Fibroblast of the conjunctiva (primary cell): ENCODE measurements at places on chromosomes 7 and 10.

- no peak for DNase-seq
These were observed 27.7 kb upstream of the DNAAF5 start for GRCh38 chr7:698515-699475.

DNA sequence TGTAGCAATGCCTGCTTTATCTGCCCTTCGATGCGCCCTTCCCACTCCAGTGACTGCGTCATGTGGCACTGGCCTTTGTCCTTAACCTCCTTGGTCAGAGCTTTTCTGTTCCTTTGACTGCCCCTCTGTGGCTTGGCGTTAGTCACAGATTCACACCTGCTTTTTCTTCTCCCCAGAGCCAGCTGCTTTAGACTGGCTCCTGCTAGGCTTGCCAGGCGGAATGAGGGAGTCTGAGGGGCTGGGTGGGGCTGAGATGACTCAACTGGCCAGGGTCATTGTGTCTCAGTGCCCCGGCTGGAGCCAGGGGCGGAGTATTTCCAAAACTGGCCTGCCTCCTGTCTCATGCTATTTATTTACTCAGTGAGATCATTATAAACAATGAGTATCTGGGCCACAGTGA, 194.1 kb downstream of the EMX2 start:
- DNase-seq = no peak

DNA sequence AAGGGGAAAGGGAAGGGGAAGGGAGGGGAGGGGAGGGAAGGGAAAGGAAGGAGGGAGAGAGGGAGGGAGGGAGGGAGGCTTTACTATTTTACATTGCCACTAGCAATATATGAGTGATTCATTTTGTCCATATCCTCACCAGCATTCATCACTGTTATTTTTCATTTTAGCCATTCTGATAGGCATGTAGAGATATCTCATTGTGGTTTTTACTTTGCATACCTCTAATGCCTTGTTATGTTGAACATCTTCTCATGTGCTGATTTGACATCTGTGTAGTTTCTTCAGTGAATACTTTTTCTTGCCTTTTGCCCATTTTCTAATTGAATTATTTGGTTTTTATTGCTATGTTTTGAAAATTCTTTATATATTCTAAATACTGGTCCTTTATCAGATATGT, 52.7 kb downstream of the GCC1 start:
- no peak for DNase-seq

DNA sequence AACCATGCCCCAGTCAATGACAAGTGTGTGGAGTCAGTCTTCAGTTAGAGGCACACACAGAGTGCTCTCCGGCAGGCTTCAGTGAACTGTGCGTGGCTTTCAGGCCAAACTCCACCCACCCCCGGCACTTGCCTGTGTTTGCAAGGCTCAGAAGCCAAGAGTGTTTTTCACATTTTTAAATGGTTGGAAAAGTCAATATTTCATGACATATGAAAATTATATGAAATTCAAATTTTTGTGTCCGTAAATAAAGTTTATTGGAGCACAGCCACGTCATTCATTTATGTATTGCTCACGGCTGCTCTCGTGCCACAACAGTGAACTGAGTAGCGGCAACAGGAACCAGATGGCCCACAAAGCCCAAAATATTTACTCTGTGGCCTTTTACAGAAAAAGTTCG, 104.7 kb downstream of the SFMBT2 start:
- no peak for DNase-seq

DNA sequence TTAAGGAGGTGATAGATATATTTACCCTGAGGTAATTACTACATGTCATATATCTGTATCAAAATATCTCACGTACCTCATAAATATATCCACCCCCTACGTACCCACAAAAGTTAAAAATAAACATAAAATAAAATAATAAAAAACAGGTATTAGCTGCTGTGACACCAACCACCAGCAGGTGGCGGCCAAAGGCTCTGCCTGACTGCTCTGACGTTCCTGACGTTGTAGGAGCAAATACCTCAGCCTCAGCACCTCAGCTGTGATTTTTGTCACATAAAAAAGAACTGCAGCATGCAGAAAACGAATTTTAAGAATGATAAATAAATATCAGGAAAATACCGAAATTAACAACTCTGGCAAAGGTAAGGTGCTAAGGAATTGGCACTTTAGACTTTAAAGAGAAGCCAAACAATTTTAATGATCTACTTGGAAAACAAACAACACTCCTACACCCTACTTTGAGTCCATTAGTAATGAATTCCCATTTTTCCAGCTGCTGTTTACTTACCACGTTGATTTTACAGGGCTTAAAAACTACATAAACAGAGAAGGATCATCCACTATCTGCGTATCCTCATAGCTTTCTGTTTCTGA, 125.4 kb upstream of the TARP start:
- DNase-seq = peak; percentile 23

DNA sequence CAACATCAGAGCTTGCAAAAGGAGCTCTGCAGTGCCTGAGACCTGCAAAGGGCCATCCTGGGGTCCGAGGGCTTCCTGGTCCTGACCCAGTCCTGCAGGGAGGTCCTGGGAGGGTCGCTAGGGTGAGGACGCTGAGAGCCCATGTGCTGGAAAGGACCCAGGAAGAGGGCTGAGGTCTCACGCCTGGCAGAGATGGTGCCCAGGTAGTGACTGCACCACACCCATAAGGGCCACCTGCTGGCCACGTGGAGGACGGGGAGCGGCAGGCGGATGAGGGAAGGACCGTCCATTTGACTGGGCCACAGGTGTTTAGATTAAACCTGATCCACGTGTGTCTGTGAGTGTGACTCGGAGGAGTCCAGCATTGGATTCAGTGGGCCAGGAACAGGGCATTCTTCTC, 392.8 kb downstream of the DNAJB6 start:
- DNase-seq = no peak

DNA sequence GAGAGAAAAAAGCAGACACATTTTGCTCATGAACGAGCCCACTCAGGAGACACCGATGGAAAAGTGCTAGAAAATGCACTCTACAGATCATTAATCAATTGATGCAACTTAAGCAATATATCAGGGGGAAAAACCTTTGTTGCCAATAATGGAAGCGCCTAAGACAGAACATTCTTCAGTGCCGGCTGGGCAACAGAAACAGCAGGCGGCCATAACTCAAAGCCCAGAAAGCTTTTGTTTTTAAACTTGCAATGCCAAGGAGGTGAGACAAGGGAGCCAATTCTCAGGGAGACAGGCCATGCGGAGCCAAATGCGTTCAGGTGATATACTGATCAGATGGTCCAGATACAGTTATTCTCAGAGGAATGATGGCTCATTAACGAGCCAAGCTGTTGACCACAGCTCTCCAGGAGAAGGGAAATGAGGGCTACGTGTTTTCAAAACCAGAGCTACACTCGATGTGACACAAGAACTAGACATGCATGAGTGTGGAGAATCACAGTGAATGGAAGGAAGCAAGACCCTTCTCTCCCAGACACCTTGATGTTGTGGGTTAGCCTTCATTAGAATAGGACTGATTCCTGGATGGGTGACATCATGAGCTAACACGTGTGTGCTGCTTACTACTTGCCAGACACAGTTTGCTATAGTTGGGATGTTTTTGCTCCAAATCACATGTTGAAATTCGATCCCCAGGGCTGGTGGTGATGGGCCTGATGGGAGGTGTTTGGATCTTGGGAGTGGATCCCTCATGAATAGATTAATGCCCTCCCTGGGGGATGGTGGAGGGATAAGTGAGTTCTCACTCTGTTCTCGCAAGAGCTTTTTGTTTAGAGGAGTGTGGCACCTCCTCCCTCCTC, 79.1 kb upstream of the KCNMA1 start:
- no peak for DNase-seq

DNA sequence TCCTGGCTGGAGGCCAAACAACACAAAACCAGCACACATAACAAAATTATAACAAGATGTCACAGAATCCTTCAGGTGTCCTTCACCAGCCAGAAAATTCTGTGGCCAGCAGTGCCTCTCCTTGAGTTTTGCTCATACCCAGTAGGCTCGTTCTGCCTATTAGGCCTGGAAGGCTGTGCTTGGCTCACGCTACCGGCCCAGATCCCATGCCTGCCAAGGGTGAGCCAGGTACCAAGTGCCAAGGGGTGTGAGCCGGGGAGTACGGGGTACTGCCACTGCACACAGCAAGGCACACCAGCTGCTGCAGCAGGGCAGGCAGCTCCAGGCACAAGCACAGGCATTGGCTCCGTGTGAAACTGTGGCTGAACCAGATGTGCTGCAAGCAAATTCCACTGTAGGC, 1562.0 kb downstream of the REEP3 start:
- DNase-seq = no peak

DNA sequence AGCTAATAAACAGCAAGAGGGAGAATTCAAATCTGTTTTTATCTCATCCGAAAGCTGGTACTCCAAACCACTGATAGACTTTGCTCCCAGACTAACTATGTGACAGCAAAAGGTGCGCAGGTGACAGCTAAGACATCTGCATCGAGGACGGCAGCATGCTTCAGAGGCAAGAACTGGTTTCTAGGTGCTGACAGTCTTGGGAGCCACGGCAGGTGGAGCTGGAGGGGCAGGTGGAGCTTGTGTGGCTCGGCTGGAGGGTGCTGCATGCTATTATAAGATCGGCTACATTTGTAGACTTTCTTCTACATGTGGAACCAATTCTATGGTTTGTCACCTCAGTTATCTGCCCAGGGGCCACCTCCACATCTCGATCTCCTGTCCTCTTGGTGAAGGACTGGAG, 21.8 kb upstream of the MMP21 start:
- no peak for DNase-seq

DNA sequence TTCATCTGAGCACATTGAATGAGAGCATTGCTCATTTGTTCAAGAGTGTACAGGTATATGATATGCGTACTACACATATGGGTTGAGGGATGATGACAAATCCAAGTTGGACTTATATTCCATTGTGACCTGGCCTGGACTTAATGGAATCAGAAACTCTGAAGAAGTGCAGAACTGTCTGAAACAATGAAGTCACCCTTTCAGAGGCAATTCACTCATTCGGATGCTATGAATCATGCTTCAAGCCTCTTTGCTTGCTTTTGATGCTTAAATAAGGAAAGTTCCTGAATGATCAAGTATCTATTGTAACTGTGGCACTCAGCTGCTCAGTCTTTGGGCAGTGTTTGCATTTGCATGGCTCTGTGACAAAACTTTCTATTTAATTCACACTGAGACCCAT, 93.4 kb downstream of the ZNF365 start:
- DNase-seq = no peak

GRCh38 chr10:132447446-132448247, 50.6 kb downstream of the PWWP2B start:
- no peak for DNase-seq

DNA sequence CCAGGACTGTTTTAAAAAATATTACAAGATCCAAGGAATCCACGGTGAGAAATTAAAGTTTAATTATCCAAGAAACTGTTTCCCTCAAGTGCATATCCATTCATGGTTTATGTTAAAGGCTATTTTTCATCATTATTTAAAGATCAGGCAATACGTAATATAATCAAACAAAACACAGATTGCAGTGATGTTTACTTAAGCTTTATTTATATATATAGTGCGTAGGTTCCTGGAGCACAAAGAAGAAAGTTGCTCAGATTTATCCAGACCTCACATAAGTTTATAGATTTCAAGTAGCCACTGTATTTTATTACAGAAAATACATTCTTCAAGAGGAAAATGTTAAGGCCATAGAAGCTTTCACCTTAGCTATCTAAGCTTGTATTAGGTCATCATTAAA, 210.0 kb upstream of the KLF14 start:
- DNase-seq = no peak

- DNase-seq = no peak
These were observed 8.3 kb upstream of the ARHGAP21 start for GRCh38 chr10:24731942-24732341.

DNA sequence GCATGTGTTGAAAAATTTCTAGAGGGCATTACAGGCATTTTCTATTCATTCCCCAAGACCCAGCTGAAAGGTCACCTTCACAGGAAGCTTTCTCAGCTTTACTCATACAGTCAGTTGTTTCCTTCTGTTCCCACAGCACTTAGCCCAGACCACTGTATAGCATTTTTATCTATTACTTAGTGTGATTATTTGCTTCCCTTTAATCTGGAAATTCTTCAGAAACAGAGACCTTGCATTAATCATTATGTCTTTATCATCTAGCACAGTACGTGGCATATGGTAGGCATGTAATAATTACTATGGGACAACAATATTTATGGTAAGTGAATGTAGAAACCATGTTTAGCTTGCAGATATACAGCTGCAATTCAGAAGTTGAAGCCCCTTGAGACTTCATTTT, 38.2 kb upstream of the CDK6 start:
- DNase-seq = no peak

DNA sequence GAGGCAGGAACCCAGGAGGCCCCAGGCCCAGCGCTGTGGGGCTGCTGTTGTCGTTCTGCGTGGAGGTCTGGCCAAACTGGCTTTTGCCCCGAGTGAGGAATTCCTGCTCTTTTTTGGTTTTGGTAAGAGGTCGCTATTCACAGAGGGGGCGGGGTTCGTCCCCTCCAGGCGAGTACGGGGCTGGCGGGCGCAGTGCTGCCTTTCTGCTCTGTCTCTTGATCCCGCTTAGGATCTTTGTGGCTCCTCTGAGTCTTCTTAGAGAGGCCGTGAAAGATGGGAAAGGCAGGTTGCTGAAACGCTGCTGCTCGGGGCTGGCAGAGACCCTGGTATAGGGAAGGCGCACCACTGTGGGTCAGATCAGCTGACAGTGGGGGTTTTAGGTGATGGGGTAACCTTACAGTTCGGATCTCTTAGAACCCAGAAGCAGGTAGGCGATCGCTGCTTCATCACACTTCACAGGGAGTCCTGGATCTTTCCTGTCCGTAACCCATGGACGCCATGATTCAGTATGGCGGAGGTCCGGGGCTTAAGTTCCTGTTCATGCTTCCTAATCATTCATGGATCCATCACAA, 136.7 kb downstream of the KIF20B start:
- DNase-seq = no peak

DNA sequence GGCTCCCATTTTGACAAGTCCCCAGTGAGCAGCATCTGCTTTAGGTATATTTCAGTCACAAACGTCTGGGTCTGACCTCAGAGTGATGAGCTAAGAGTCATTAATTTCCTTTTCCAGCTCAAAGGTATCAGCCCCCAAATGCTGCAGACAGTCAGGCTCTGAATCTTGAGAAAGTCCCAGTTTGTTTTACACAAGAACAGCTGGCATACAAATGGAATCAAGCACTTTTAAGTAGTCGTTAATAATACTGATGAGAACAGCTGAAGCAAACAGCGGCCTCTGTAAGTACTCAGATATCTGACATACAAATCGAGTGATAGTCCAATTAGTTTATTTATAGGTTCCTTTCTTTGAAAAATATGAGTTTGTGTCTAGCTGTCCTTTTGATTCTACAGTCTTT, 49.4 kb upstream of the MSRB2 start:
- no peak for DNase-seq

GRCh38 chr7:48058990-48059389, 23.6 kb downstream of the C7orf57 start:
- no peak for DNase-seq
